ENCODE measurements at places on chromosomes 1 and 21.

GRCh38 chr1:110214454-110215404, 4.6 kb downstream of the KCNC4 start:
- no peak for DNase-seq

- no peak for DNase-seq
These were observed 43.0 kb downstream of the PPP2R5A start for GRCh38 chr1:212328248-212328647.

DNA sequence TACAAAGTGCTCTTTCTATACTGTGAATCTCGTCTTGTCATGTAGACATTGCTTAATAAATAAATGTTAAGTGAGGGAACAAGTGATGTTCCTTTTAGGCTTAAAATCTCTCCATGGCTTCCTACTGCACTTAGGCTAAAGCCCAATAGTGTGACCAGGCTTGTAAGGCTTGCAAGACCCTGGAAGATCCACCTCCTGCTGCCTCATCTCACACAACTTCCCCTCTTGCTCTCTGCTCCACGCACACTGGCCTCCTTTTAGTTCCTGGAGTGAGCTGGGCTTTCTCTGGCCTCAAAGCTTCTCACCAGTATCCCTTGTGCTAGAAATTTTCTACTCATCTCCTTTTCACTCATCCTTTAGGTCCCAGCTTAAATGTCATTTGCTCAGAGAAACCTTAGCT, 41.5 kb upstream of the DIPK1A start:
- no peak for DNase-seq

DNA sequence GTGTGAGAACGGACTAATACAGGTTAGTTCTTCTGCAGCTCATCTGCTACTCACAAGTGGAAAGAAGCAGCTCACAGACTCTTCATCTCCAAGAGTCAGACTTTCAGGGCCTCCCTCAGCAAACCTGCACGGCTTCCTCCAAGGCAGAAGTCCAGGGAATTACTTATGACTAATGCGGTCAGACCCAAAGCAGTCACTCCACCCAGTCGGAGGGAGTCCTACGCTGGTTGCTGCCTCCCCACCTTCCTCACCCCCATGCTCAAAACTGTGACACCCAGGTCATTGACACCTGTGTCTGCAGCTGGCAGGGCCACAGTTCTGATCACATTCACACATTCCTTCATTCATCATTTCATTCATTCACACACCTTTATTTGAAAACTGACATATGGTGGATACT, 38.4 kb upstream of the PRDM2 start:
- no peak for DNase-seq

DNA sequence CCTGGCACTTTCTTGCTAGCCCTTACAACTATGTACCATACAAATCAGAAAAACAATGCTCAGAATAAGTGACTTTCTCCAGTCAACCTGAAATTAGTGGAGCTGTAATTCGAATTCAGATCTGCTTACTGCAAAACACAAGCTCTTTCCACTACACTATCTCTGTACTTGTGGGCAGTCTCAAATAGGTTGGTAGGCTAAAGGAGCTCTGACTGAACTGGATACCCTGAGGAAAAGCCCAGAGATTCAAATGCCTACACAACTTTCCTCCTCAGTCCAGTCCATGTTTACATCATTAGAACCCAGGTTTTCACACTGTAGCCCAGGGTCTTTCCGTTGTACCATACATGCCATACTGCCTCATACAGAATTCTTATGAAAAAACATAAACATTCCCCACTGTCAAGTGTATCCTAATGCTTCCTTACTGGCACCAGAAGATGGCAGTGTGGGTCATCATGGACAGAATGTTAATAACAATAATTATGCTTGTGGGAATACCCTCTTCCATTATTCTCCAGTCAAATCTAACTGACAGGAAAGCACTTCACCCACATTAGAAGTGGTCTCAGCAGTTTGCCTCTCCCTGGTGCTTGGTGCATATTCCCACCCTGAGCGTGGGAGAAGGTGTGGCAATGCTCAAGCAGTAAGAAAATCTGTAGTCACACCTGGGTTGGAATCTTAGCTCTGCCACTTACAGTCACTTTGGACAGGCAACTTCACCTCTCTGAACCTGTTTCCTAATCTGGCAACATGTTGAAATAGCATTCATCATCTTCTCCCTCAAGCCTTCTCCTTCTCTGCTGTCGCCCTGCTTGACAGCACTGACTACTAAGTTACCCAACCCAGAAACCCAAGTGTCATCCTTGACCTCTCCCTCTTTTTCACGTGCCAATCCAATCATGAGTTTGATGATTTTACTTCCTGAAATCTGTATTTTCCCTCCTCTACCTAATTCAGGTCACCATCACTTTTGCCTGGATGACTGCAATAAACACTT, 14.4 kb upstream of the ZFYVE9 start:
- peak; percentile 17 for DNase-seq

DNA sequence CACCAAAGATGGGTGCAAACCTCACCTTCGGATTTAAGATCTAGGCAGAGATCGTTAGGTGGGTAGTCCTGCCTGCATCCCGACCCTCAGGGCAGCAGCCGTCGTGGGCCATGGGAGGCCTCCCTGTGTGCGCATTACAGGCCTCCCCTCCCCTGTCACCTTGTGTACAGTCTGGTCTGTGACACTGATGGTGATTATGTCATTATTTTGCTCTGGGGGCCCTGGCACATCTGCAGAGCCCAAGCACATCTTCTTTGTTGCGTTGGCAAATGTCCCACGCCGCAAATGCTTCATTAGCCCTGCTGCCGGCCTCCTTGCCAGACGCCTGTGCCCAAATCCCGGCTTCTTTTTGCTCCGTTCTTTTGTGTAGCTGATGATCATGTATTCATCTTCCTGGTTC, 31.7 kb downstream of the PROX1 start:
- no peak for DNase-seq

DNA sequence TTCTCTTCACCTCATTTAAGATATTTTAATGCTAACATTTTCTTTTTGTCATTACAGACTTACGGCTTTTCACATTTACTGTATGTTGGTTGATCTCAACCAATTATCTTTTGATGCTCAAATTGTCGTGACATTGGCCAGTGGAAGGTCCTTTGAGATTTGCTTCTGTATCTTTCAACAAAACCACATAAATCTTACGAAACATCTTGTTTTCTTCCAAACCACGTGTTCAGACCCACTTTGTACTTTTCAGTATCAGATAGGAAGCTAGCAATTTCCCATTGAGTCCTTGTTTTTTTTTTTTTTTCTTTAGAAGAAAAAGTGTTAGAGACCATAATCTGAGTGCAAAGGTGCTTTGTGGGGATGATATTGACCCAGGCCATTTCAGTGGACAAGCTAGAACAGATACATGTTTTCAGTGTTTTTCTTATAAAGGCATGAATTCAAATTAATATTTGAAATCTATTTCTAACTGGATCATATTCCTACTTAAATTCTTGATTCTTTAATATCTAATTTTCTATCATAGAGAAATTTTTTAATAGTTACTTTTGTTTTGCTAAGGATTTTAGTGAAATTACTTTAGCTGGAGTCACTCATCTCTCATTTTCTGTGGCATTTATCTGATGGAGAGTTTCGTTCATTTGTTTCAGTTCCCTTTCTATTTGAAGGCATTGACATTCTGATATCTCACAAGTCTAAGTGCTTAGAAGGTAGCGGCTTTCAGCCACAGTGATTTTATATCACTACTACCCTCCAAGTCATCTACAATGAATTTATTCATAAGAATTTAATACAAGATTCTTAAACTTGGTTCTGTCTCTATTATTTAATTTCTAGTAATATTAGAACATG, 26.7 kb downstream of the ATG4C start:
- no peak for DNase-seq

- DNase-seq = no peak
These were observed 44.0 kb downstream of the LYST start for GRCh38 chr1:235822685-235823084.

DNA sequence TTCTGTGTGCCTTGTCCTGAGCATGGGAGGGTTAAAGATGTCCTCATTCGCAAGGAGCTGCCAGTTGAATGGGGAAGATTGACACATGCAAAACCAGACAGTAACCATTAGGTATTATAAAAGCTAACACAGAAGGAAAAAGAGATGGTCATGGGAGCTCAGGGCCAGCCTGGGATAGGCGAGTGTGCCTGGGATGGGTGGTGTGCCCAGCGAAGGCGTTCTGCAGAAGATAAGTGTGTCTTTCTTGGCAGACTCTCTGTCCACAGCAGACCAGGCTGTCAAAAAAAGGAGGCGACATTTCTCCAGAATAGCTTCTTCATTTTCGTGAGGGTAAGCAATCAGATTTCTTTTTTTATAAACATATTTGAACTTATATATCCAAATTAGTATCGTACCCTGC, 14.1 kb downstream of the PGM1 start:
- no peak for DNase-seq

DNA sequence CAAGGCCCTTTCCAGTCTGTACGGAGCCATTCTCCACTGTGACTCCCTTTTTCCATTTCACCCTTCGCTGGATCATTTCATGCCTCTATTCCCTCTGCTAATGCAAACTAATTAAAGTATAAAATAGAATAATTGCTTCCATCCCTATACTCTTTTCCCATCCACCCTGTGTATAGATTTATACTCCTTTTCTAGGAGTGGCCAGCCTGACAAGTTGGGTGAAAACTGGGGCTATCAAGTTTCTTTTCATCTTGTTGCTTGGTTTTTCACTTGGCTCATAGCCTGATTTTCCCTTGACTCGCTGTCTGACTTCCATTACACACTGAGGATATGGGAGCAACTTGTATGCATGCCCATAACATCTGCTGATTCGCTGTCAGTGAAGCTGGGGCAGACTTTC, 107.0 kb downstream of the PLXNA2 start:
- DNase-seq = no peak

DNA sequence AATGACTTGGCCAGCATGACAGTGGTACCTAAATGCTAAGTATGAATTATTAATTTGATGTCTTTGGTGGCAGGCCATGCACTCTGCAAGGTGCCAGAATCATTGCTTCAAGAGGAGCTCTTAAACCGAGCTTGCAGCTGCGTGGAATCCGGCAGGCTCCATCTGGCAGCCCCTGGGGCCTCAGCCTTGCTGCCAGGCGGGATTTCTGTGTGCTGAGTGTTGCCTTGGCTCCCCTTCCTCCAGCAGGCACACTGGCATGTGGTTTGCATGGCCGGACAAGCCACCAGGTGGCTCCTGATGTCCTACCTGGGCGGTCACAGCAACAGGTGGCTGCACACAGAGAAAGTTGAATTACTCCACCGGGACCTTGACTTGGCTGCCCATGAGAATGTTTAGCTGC, 155.4 kb downstream of the URB2 start:
- DNase-seq = peak; percentile 50

DNA sequence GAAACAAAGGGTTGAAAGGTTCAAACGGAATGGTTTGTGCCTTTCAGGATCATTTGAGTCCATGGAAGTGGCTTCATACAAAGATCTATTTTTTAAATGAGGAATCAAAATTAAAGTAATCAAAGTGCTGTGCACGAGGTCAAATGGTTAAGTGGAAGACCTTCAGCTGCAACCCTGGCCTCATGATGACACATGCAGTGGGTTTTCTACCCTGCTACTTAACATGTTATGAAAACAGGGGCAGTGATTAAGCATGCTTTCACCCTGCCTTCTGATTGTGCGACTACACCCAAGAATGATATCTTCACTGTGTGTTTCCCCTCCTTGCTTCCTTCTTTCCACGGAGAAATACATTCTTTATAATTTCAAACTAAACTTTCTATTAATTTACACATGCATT, 604.2 kb downstream of the LRRIQ3 start:
- DNase-seq = no peak

DNA sequence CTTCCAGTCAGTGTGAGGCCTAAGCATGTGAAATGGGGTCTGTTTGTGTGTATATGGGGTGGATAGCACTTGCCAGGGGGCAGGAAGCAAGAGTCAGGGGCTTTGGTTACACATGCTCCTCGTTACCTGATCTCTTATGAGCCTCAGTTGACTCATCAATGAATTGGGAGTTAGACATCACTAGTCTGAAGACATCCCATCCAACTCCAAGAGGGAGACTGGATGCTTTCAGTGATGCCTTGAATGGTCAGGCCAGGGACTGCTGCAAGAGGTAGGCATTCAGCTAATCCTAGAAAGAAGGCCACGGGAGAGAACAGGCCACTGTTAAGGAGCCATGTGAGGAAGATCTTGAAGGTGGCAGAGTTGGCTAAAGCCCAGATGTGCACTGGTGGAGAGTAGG, 6.3 kb downstream of the RAB25 start:
- DNase-seq = no peak

DNA sequence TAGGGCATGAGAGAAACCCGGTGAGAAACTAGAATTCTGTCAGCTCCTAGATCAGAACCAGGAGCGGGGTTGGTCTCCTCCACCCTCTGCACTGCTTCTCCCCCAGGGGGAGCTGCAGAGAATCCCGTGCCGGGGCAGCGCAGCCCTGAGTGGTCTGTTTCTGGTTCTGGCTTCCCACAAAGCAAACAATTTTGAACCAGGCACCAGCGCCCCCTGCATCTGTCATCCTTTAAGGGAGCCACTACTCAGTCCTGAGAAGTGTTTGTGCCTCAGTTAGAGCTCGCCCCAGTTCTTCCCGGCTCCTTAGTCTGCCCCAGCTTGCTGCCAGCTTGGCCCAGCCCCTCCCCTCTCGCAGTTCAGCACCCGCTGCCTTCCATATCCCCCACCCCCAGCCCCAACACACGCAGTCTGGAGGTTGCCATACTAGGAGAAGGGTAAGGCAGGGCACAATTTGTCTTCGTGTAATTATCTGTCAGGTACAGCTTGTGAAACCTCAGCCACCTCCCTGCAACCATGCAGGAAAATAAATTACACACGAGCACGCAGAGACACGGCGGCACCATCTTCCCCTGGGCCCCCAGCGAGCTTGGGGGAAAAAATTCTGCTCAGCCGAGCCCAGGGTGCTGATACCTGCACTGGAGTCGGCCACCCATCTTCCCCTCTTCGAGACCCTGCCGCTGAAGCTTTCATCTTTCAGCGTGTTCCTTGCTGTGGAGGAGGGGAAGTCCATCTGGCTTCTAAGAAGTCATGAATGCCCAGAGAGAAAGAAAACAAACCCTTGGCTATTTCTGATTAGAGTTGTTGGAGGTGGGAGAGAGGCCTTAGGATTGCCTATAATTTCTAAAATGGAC, 62.6 kb upstream of the CD1D start:
- DNase-seq = peak; percentile 49

DNA sequence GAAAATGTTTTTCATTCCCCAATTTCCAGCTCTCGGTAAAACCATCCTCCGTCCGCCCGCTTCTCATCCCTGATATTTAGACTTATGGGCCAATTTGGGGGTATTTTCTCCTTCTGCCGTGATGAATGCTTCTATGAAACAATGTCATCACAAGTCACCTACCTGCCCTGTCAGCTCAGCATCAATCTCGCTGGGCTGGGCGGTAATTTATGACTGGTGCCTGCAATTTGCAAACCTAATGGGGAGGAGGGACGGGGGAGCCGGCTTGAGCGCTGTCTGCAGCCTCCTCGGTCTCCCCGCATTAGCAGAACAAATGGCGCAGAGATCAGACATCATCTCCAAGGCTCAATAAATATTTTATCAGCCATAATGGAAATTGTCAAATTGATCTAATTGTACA, 72.1 kb downstream of the PRDM16 start:
- no peak for DNase-seq

Data from transverse colon (tissue), 4 donors.